Right cardiac atrium (tissue), 5 donors: ENCODE measurements at places on chromosomes 4 and X.

GRCh38 chrX:9135901-9136510 is 102.1 kb upstream of the FAM9B start:
- no peak for DNase-seq

GRCh38 chr4:147891476-147892115 is 159.7 kb downstream of the ARHGAP10 start:
- DNase-seq, result no peak

DNA sequence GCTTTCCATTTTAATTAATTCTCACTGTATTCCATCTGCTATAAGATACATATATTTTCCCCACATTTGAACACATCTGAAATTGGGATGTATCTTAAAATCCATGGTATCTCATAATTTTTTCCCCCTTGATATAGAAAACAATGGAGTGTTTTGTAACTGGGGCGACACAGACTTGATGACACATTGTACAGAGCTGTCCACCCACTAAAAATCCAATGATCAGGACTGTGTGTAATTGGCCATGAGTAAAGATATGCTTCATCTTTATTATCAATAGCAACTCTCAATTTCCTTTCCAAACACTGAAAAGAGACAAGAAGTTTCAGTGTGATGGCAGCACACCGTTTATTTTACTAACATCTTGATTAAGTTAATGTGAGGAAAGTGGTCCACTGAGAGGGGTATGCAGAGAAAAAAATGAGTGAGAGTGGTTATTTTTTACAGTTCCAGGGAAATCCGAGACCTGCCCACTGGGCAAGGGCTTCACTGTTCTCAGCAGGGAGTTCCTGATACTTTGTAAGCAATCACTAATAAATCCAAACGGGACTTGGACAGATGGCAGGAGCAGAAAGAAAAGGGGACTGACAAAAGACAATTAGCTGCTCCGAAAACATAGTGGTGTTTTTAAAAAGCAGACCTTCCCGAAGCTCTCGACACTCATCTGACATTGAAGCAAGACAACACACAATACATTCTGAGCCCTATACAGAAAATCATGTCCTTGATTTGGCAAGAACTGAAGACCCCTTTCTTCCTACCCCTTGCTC is 149.4 kb downstream of the TSPAN5 start:
- no peak for DNase-seq

- peak; percentile 88 for DNase-seq
These were observed 18.5 kb downstream of the HERC3 start for GRCh38 chr4:88610771-88611170.

DNA sequence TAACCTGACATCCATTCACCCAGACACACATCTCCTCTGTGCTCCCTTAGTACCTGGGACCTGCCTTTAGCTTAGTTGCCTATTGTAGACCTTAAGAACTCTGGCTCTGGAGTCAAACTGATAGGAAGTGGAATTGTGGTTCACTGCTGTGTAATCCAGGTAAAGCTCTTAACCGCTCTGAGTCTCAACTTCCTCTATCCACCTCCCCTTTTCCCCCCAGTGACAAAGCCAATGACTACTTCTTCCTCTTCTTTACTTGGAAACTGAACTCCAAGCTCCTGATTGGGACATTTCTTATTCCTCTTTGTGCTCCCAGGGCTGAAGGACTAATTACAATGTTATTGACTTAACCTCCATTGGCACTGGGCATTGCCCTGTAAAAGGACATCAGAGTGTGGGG is 94.1 kb downstream of the DRD5 start:
- no peak for DNase-seq

GRCh38 chr4:14023036-14023435 is 395.5 kb upstream of the BOD1L1 start:
- DNase-seq, result no peak

DNA sequence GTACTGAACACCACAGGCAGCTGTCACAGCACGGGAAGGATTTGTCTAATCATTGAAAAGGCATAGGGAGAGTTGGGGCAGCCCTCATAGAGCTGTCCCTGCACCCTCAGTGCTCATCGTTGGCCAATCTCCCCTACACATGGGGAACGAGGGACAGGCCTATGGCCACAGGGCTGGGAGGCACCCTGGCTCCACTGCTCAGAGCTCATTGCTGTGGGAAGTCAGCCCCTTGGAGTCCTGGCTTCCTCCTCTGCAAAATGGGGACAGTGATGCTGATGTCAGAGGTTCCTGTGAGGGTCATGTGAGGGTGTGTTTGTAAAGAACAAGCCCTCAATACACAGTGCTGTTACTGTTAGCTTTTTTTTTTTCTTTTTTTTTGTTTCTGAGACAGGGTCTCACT is 19.3 kb upstream of the HTRA3 start:
- DNase-seq, result peak; percentile 51

- DNase-seq, result no peak
These were observed 52.7 kb downstream of the FSTL5 start for GRCh38 chr4:162111078-162111477.

DNA sequence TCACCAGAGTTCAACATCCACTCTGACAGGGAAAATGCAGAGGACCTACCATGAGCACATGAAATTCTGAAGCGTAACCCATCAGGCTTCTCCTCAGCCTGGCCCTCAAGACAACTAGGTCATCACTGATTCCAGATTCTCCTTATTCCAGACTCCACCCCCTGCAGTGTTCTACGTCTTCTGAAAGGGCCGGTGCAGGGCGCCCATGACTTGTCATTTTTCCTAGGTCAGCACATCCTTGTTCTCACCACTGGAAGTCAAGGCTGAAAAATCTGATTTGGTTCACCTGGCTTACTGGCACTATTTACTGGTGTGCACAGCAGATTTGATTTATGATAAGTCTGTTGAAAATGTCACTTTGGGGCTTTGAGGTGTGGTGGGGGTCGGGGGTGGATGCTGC is 140.9 kb upstream of the KLF3 start:
- DNase-seq, result no peak

GRCh38 chrX:16114611-16115010 is 8.8 kb upstream of the GRPR start:
- DNase-seq, result no peak
